ENCODE measurements at places on chromosomes 11 and 22.
A peak's percentile ranks its signal among the peaks of the same experiment; 100 is the strongest.

DNA sequence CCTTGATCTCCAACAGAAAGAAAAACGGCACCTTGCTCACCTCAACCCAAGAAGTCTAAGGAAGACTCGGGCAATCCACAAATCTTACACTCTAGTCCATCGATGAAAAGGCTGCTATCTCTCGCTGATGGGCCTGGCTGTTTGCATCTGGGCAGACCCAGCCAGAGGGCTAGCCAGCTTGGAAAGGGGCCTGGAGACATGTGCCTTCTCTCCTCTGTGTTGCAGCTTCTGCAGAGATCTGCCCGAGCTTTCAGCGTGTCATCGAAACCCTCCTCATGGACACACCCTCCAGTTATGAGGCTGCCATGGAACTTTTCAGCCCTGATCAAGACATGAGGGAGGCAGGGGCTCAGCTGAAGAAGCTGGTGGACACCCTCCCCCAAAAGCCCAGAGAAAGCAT lies 3.2 kb downstream of the SCGB1A1 start:
- no peak for DNase-seq

GRCh38 chr11:94147433-94147845 lies 18.8 kb downstream of the PANX1 start:
- DNase-seq: no peak

- no peak for DNase-seq
Measured at GRCh38 chr11:128235426-128235825, 351.9 kb downstream of the ETS1 start.

DNA sequence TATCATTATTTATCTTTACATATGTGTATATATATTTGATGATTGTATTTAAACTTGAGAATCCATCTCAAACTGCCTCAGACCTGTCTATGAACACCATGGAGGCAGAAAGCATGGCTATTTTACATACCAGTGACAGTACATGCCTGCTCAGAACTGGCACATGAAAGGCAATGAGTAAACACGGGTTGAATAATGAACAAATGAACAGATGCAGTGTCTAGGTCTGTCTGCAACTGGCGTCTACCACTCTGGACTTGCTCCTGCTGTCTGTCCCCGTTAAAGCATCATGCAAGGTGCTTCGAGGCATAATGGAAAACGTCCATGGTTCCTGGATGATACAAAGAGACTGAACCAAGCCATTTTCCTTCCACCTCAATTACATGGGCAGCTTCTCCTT lies 271.6 kb upstream of the NARS2 start:
- no peak for DNase-seq

GRCh38 chr22:24391836-24392217 lies 35.6 kb upstream of the ADORA2A start:
- peak; percentile 79 for DNase-seq

- DNase-seq: no peak
Measured at GRCh38 chr11:48216510-48216909, at the start of gene OR4B1. OR4B1 (plus strand) TSS chr11:48216810; CDS start chr11:48216810, 0 bp downstream.

- no peak for DNase-seq
Measured at GRCh38 chr11:116605543-116606459, 167.0 kb downstream of the BUD13 start.

DNA sequence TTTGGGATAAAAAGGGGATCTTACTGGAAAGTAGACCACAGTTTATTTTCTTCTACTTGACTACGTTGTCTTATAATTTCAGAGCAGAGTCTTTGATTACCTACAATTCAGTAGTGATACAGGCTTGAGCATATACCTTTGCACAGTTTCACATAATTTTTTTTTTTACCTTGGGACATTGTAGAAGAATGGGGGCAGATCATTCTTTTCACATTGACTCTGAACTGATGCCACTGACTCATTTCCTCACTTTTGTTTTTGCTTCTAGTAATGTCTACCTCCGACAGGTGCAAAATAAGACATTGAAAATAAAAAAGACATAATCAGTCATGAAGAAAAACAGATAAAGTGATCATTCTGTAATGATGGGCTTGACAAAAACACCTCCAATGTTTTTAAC lies 688.3 kb upstream of the CHORDC1 start:
- no peak for DNase-seq

GRCh38 chr11:126514061-126514693 lies 158.7 kb downstream of the ST3GAL4 start:
- no peak for DNase-seq

- no peak for DNase-seq
Measured at GRCh38 chr22:27310966-27311697, 490.4 kb downstream of the MN1 start.

DNA sequence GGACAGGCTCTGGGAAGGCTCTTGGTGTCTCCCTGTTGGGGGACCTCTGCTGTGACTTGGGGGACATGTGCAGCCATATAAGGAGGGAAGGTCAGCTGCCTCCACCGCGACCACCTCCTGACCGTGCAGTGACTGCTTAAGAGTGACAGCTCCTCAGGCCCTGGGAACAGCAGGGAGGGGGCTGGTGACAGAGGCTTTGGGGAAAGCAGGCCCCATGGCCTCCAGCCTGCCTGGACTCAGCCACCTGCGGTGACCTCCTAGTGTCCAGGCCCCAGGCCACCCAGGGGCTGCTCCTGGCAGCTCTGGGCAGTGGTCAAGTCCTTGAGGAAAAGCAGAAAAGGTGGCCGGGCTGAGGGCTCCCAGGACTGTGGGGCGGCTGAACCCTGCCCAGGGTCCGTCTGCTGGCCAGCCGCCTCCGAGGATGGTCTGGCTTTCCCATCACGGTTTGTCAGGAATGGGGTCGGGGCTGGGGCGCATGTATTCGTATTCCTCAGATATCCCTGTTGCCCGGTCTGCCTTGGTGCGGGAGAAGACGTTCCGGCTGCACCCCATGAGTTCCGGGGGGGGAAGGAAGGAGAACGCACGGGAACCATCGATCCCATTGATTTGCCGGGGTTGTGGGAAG lies 96.8 kb downstream of the WNT7B start:
- no peak for DNase-seq

GRCh38 chr11:104772806-104773241 lies 125.4 kb downstream of the CASP12 start:
- peak; percentile 79 for DNase-seq

- DNase-seq: no peak
Measured at GRCh38 chr11:42251984-42252383, 792.5 kb upstream of the LRRC4C start.

DNA sequence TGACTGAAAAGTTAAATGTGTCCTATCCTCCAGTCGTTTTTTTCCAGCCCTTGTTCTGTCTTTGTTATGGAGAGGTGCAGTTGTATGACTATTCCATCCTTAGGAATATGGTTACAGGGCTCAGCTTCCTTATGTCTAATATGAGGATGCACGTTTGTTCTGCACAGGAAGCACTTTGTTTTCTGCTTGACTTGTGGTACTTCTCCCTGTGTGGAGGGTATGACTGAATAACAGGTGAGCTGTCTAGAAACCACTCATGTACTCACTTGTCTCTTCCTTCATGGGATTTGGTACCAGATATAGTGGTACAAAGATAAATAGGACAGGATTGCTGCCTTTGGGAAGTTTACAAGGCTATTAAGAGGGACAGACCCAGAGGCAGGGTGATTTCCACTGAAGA lies 17.4 kb downstream of the CABIN1 start:
- no peak for DNase-seq

DNA sequence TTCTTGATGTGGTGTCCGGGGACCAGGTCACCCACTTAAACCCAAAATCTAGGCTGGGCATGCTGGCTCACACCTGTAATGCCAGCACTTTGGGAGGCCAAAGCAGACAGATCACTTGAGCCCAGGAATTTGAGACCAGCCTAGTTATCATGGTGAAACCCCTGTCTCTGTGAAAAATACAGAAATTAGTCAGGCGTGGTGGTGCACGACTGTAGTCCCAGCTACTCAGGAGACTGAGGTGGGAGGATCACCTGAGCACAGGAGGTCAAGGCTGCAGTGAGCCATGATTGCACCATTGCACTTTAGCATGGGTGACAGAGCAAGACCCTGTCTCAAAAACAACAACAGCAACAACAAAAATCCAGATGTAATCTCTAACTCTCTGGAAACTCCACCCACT lies 30.3 kb upstream of the FJX1 start:
- no peak for DNase-seq

GRCh38 chr11:90822996-90823395 lies 600.1 kb upstream of the CHORDC1 start:
- no peak for DNase-seq

GRCh38 chr11:7611411-7611810 lies 61.9 kb downstream of the CYB5R2 start:
- no peak for DNase-seq

- DNase-seq: no peak
Measured at GRCh38 chr11:27427183-27427980, 45.2 kb downstream of the LGR4 start.

DNA sequence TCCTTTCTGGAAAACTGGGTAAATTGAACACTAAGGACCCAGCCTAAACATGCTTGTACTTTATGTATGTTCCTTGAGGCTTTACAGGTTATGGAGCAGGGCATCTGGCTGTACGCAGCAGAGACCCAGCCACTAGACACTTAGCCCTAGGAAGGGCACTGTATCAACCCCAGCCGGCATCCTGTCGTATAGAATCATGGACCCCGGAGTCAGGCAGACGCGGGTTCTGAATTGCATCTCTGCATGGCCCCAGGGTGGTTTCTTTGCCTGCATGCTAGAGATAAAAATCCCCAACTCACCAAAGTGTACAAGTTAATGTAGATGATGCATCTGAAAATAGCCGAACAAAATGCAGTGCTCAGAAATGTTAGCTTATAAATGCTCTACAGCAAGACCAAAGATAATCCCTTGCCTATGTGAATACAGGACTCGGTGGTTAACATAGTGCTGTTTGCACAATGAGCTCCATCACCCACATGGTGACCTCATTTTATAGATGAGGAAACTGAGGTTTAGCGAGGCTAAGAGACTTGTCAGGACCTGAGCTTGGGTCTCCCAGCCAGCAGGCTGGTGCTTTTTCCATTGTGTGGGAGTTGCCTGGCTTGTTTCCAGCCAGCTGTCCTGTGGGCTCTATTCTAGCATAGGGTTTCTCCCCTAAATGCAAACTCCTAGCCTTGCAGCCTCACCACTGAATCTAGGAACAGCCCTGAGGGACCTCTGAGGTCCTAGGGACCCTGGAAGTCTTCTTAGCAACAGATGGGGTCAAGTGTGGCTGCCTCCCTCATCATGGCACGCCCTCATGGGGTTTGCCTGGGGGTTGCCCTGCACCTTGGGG lies 7.3 kb downstream of the CD6 start:
- no peak for DNase-seq

- DNase-seq: no peak
Measured at GRCh38 chr11:12922980-12923507, 86.1 kb upstream of the RASSF10 start.

DNA sequence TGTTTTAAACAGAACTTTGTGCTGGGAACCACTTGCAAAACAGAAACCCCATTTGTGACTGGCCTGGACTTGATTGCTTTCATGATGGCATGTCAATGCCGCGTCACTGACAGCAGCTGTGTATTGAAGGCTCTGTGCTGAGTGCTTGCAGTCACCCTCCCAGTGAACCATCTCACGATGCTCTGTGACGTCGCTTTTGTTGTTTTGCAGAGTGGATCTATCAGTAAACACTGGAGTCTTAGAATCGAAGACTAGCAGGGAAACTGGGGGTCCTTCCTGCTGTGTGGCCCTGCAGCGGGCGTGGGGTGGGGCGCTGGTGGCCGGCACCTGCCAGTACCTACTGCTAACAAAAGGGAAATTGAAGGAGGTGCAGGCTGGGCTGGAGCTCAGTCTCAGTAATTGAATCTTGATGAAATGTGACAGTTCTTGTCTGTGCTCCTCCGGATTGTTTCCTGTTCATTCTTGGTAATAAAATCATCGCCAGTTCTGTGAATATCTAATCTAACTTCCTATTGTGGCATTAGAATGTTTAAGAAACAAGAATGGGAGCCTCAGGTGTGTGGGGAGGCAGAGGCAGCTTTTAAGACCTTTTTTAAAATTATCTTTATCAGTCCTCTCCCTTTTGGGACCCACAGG lies 50.5 kb upstream of the PARVG start:
- no peak for DNase-seq

DNA sequence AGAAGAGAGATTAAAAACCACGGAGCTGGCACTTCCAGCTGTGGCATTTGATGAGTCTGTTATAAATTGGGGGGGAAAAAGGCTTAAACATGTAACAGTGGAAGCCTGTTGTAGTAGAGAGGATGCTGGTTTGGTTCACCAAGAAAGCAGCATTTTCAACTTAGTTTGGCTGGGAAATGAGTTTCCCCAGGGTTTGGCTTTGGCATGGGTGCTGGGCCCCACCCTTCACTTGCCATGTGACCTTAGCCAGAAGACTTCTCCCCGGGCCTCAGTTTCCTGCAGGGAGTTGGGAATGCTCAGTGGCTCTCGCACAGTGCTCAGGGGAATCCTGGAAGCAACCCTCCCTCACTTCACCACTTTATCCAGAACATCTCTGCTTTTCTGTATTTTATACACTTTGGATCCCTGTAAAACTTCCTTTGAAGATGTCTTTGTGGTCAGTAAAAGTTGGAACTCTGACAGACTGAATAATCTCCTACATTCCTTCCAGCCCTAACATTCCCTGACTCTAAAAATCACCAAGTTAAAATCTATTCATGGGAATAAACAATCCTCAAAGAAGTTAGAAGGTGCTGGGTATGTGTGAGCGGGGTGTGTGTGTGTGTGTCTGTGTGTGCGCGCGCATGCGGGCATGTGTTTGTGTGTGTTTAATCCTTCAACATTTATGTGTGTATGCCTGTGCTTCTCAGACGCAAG lies 166.0 kb downstream of the TENM4 start:
- peak; percentile 51 for DNase-seq

GRCh38 chr11:35082321-35083180 lies 56.4 kb upstream of the CD44 start:
- DNase-seq: no peak

DNA sequence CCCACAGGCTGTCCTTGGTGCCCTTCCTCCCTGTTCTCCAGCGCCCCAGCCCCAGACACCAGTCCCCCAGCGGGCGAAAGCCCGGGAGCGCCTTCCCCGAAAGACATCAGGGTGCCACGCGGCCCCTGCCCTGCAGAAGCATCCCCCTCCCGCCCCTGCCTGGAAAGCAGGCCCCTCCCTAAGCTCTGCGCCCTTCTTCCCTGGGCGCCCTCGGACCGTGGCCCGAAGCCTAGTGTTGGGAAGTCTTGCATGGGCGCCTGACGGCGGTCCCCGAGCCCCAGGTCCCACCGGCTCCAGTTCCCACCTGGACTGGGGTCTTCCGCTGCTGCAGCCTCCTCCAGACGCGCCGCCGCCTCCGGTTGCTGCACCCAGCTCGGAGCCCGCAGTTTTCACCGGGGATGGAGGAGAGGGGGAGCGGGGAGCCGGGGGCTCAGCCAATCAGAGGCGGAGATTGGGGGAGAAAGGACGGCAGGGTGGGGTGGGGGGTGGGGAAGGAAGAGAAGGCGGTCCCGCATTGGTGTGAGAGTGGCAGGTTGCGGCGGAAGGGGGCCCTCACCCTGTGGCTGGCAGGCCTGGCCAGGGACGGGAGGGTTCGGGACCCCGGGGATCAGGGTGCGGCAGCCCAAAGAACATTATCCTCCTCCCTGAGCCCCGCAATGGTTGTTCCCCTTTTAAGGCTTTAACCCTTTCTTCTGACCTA lies at the start of gene THY1:
THY1 (minus strand) TSS at position 364 of the 700 bp plus-strand sequence. CDS start 2,267 bp downstream, outside the sequence.
- DNase-seq: no peak

GRCh38 chr22:45451972-45452371 lies 38.5 kb downstream of the RIBC2 start:
- DNase-seq: no peak
